ENCODE measurements at places on chromosomes 3 and 15.
A peak's percentile ranks its signal among the peaks of the same experiment; 100 is the strongest.

DNA sequence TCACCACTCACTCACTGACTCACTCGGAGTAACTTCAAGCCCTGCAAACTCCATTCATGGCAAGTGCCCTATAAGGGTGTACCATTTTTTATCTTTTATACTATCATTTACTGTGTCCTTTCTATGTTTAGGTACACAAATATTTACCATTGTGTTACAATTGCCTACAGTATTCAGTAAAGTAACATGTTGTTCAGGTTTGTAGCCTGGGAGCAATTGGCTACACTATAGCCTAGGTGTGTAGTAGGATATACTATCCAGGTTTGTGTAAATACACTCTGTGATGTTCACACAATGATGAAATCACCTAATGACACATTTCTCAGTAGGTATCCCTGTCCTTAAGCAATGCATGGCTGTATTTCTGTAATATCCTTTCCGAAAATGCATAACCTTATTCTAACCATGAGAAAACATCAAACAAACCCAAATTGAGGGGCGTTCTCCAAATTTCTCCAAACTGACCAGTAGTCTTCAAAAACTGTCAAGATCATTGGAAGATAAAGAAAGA lies 17.9 kb upstream of the CNOT10 start:
- peaks cover 7% of the 10 kb centered on the region for H3K27me3 ChIP-seq
- H3K4me1 ChIP-seq: no peaks in the 10 kb centered on the region
- no peak overlapping the region for H3K4me3 ChIP-seq
- no peak for DNase-seq

DNA sequence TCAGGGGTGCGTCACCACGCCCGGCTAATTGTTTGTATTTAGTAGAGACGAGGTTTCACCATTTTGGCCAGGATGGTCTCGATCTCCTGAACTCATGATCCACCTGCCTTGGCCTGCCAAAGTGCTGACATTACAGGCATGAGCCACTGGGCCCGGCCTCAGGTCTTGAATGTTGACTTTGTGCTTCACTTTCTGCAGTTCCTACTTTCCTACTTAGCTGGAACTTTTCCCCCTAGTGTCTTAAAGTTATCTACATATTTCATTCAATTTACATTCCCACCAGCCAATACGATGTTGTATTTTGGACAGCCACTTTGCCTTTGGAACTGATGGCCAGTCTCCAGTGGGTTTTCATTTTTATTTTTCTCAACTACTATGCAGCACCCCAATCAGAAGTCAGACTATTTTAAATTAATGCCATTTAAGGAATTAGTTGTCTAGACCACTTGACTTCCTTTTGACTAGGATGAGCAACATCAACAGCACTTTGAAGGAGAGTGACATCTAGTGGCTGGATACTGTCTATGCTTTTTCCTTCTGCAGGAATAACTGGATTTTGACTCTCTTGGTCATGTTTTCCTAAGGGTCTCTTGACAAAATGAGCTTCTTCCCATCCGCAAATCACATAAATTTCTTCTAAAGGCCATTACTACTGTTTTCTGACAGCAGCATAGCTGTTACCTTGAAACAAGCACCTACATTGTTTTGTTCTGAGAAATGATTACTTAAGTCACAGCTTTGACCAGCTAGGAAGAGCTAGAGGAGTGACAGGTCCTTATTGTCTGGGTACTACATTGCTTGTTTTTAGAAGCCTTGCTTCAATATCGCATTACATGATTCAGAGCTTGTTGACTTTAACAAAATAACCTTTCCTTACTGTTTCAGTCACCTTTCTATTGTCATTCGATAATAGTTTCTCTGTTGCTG lies 140.2 kb downstream of the ITPR1 start:
- no peaks in the 10 kb centered on the region for H3K27me3 ChIP-seq
- H3K4me1 ChIP-seq: no peaks in the 10 kb centered on the region
- H3K27ac ChIP-seq: no peak overlapping the region
- no peak for DNase-seq
- no peaks in the 10 kb centered on the region for H3K36me3 ChIP-seq

GRCh38 chr15:76336254-76337058 lies at the start of gene ISL2:
ISL2 (plus strand) TSS chr15:76336773; CDS start chr15:76336884, 111 bp downstream.
- H3K27ac ChIP-seq: no peak within 1 kb of the TSS
- peak; percentile 57 for DNase-seq
- peaks cover 89% of the 10 kb centered on the region for H3K27me3 ChIP-seq
- H3K4me1 ChIP-seq: peaks cover 37% of the 10 kb centered on the region
- H3K36me3 ChIP-seq: no peaks in the 10 kb centered on the region

GRCh38 chr3:130834476-130834875 lies 59.4 kb upstream of the ATP2C1 start:
- DNase-seq: no peak
- H3K36me3 ChIP-seq: no peaks in the 10 kb centered on the region
- H3K4me1 ChIP-seq: peaks cover 12% of the 10 kb centered on the region
- H3K27me3 ChIP-seq: peaks cover 2% of the 10 kb centered on the region
- H3K27ac ChIP-seq: no peak overlapping the region

DNA sequence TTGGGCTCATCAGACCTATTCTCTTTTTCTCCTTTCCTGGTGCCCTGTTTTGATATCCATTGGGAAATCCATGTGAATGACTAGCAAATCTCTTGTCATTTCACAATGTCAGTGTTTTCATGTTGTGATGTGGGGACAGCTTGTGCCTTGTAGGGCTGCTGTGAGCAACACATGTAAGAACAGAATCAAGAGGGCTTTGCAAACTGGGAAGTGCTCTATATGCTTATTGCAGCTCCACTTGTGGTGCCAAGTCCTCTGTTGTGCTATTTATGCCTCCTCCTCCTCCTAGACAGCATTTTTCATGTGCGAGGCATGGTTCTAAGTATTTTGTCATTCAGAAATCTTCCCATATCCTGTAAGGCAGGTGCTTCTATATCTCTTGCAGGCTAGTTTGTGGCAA lies 56.4 kb downstream of the ZNF621 start:
- H3K36me3 ChIP-seq: no peaks in the 10 kb centered on the region
- H3K27me3 ChIP-seq: peaks cover 2% of the 10 kb centered on the region
- H3K4me3 ChIP-seq: no peak overlapping the region
- no peak overlapping the region for H3K27ac ChIP-seq

- no peak overlapping the region for H3K4me3 ChIP-seq
- H3K36me3 ChIP-seq: peaks cover 9% of the 10 kb centered on the region
- DNase-seq: no peak
- H3K27ac ChIP-seq: peak overlapping the region; percentile 28
- peaks cover 7% of the 10 kb centered on the region for H3K4me1 ChIP-seq
Observed at GRCh38 chr3:58082047-58082446, 73.8 kb downstream of the FLNB start.

DNA sequence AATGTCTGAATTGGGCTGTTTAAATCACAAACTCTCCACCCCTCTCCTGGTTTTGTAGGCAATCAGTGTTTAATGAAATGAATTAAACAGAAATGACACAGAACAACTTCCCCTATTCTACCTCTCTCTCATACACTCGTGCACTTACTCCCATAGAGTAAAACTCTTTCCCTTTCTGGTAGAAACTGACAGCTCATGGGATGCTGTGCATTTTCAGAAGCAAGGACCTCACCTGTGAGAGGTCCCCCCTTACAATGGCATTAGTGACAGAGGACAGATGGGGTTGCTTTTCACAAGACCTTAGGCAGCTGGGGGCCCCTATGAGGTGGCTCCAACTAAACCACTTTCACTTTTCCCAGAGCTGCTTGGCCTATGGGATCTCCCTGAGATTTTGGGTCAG lies 31.9 kb downstream of the PARP16 start:
- DNase-seq: no peak
- H3K27me3 ChIP-seq: no peaks in the 10 kb centered on the region
- no peak overlapping the region for H3K27ac ChIP-seq
- H3K4me1 ChIP-seq: peaks cover 17% of the 10 kb centered on the region
- H3K4me3 ChIP-seq: no peak overlapping the region

- H3K4me1 ChIP-seq: peaks cover 9% of the 10 kb centered on the region
- DNase-seq: no peak
- H3K27me3 ChIP-seq: no peaks in the 10 kb centered on the region
- no peak overlapping the region for H3K27ac ChIP-seq
- no peak overlapping the region for H3K4me3 ChIP-seq
Observed at GRCh38 chr3:182911782-182912111, 68.6 kb downstream of the DCUN1D1 start.

- H3K27me3 ChIP-seq: no peaks in the 10 kb centered on the region
- H3K36me3 ChIP-seq: peaks cover 4% of the 10 kb centered on the region
- H3K27ac ChIP-seq: no peak overlapping the region
- H3K4me1 ChIP-seq: no peaks in the 10 kb centered on the region
- no peak for DNase-seq
Observed at GRCh38 chr15:49712162-49712561, 91.3 kb downstream of the DTWD1 start.

DNA sequence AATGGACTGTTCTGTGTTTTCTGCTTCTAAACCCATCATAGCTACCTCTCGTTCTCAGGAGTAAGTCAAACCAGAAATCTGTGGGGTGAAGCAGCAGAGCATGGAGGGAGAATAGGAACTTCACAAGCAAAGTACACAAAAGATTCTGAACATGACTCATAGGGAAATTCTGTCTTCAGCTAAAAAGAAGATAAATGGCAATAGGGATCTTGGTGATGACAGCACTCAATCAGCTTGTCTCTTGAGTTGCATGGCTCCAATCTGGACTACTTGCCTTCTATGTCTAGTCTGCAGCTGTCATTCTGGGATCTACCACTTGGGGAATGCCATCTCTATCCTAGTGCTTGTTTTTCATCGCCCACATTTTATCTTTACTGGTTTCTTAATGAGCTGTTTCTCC lies 13.5 kb upstream of the GRAMD1C start:
- H3K27me3 ChIP-seq: no peaks in the 10 kb centered on the region
- no peak overlapping the region for H3K27ac ChIP-seq
- H3K4me1 ChIP-seq: no peaks in the 10 kb centered on the region
- H3K36me3 ChIP-seq: no peaks in the 10 kb centered on the region
